ENCODE measurements at places on chromosomes 5 and 9. TPM values are rescaled to one million over a fixed set of nuclear protein-coding genes. Genes with fewer than 3 reads are reported as not detected.

Gene SPINK7
- total RNA-seq = not detected

Gene MYOT
- total RNA-seq = 3.1 TPM

Gene CCDC183
- total RNA-seq = 0.42 TPM

Gene GBA2
- total RNA-seq = 57.7 TPM

Gene MRPL22
- total RNA-seq = 40.9 TPM

Gene WDR70
- total RNA-seq = 23.2 TPM

Gene SPATA31A3
- total RNA-seq = not detected

Gene CAMK2A
- total RNA-seq = 0.29 TPM

Gene ANKHD1
- 90.8 TPM for total RNA-seq

DNA sequence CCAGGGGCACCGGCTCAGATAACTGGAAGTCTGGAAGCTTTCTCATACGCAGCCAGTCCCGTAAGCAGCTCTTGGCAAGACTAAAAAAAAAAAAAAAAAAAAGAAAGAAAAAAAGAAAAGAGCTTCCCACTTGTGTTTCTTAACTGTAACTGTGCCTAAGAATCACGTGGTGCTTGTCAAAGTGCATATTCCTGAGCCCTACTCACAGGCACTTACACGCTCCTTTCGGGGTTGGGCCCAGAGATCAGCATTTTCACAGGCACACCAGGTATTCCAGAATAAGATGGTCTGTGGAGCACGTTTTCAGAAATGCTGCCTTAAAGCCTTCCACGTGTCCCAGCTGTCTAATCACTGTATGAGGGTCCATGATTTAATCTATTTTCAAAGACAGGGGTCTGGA is 22.6 kb upstream of the SH3GL2 start:
- no peak for DNase-seq

- DNase-seq = no peak
Observed at GRCh38 chr9:115757461-115757860, 396.1 kb upstream of the PAPPA start.

- DNase-seq = no peak
Observed at GRCh38 chr9:92180669-92181181, 65.5 kb upstream of the SPTLC1 start.

DNA sequence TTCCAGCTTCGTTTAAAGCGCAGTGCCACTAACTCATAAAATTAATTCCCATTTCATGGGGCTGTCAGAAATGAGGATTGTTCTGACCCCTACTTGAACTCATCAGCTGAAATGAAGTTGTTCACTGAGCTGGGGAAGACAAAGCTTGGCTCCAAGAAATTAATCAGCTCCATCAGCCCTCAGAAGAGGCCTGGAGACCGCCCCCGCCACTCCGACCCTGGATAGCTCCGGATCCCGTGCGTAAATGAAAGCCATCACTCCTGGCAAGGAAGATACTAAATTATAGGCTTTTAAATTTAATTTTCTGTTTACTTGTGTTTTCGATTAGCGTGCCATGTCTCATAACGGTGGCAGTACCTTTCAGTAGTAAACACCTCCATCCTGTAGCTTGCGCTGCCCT is 142.8 kb upstream of the IRX2 start:
- peak; percentile 43 for DNase-seq

- DNase-seq = no peak
Observed at GRCh38 chr9:21244836-21245235, 5.0 kb upstream of the IFNA14 start.

DNA sequence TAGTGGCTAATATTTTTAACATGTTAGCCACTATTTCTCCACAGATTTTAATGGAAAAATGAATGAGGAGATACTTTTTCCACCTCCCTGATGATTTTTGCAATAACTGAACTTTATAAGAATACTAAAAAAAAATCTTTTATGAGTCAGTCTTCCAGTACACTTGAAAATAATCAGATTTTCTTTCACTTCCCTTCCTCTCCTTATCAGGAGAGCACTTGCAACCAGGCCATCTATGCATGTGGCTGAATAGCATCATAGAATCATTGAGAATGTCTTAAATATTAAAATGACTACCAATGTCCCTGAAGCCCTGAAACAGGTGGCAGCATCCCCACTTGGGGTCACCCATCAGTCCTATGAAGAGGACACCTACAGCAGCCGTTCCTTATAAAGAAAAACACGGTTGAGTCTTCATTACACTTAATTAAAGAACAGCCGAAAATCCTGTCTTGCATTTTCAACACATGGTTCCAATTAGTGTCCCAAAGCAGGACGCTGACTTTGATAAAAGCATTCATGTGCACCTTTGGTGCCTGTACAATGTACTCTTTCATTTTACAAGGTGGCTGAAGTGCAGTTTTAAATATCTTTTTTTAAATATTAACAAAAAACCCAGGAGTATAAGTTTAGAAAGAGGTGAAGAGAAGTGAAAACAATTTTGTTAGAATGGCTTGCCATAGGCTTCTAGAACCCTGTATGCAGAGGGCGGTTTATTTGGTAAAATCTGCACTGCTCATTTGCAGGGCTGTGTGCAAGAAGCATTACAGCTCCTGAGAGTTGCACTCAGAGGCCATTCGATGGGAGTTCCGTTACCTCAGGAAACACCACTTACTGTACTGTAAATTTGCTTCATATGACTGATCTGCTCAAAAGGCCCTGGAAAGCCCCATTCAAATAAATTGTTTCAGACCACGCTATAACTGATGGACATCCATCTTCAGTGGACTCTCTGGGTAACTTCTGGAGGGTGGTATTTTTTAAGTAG is 106.9 kb upstream of the VCAN start:
- DNase-seq = no peak

- DNase-seq = no peak
Observed at GRCh38 chr5:5306696-5307095, 115.8 kb upstream of the ICE1 start.

DNA sequence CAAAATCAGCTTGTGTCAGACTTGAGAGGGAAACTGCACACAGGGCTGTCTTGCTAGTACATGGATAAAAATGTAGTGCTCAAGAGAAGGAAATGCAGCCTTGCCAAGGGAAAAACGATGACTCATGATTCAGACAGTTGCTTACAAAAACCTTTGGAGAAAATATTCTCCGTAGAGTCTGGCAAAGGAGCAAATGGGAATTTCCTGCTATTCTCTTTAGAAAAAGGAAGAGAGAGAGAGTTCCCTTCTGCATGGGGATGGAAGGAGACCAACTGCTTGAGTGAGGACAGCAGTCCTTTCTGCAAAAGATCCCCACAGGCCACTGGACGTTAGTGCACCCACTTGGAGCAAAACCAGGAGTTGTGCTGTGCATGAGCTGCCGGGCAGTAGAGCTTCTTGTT is 7.6 kb downstream of the IFNB1 start:
- DNase-seq = peak; percentile 70

DNA sequence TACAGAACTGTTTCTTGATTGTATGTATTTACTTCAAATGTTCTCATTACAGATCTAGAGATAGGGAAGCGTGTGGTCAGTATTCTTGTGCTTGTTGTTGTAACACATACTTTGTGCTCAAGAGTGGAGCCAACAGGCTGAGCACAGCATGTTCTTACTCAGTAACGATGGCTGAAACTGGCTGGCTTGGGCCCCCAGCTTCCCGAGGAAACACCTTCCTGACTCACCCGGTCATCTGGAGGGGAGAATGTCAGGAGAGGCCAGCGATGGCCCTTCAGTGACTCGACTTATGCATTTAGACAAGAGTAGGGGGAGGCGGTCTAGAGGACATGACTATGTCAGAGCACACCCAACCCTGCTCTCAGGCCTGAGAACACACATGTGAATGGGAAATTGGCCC is 25.6 kb downstream of the ZNF474 start:
- peak; percentile 91 for DNase-seq

DNA sequence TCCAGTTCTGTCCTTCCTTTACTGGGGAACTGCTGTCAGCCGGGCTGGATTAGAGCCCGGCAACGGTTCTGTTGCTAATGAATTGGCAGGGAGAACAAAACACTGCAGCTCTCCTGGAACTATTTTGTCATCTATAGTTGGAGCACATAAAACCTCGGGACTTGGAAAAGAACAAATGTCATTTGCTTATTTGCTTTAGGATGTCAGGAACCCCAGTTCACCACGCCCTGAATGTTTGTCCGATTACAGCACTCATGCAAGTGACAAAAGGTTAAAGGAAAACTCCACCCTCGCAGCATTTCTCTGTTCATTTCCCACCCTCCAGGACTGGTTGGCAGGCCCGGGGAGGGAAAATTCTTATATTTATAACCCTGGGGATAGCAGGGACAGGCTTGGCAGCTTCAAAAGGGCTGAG is 66.4 kb upstream of the PLPP1 start:
- peak; percentile 94 for DNase-seq

GRCh38 chr9:89616411-89616810 is 11.6 kb downstream of the GADD45G start:
- no peak for DNase-seq

DNA sequence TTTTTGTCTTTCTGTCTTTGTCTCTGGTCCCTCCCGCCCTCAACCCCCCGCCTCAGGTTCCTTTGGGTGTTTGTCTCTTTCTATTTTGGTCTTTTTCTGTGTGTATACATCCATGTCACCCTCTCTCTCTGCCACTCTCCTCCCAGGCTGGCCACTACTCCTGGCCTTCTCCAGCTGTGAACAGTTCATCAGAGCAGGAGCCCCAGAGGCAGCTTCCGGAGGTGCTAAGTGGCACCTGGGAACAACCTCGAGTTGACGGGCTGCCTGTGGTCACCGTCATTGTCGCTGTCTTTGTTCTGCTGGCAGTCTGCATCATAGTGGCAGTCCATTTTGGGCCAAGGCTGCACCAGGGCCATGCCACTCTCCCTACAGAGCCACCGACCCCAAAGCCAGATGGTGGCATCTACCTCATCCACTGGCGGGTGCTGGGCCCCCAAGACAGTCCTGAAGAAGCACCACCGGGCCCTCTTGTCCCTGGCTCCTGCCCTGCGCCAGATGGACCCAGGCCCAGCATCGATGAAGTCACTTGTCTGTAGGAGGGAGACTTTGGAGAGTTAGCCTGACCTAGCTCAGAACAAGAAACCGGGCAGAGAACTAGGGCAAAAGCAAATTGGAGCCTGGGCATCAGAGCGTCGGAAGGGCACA is 1.7 kb downstream of the SMIM33 start:
- DNase-seq = no peak

DNA sequence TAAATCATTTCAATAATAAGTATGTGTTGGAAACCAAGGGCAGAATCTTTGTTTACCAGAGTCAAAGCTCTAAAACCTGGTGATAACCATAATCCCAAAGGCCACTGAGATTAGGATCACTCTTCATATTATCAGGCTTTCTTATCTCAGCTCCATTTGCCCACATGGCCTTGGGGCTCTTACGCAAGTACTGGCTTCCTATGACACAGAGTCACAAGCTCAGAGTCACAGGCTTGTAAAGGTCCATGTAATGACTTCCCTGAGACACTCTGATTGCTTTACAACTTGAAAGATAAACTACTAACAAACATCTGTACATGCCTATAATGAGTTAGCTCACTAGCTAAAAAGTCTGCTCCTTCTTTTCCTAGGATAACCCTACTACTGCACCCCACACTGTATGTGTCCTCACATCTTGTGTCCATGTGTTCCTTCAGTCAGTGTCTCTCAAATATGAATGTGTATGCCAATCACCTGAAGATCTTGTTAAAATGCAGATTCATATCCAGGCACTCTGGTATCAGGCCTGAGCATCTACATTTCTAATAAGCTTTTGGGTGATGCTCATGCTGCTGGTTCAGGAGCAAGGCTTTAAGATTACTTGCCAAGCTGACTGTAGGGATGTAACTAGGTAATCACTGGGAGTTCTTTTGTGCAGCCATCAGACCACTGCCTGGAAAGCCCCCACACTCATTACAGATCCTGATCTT is 28.4 kb downstream of the SEMA6A start:
- no peak for DNase-seq

DNA sequence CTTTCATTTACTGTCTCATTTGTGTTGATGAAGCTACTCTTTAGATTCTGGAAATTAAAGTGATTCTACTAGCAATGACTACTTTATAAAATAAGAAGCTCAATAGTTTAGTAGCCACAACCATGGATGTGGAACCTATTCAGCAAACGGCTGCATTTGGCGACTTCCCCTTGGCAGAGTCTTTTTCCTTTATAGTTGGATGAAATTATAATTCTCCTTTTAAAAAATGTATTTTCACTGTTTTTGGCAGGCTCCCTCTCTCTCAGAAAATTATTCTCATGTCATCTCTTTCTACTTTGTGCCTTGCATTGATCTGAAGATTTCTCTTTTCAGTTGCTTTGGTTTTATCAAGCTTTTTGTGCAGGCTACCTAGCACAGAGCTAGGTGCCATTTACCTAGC is 50.6 kb upstream of the KCNN2 start:
- DNase-seq = no peak

- DNase-seq = no peak
Observed at GRCh38 chr9:109956717-109957440, 176.9 kb downstream of the PALM2AKAP2 start.

GRCh38 chr5:6516823-6517222 is 68.2 kb downstream of the UBE2QL1 start:
- DNase-seq = no peak

GRCh38 chr9:114065304-114065703 is 12.8 kb downstream of the AMBP start:
- DNase-seq = no peak

DNA sequence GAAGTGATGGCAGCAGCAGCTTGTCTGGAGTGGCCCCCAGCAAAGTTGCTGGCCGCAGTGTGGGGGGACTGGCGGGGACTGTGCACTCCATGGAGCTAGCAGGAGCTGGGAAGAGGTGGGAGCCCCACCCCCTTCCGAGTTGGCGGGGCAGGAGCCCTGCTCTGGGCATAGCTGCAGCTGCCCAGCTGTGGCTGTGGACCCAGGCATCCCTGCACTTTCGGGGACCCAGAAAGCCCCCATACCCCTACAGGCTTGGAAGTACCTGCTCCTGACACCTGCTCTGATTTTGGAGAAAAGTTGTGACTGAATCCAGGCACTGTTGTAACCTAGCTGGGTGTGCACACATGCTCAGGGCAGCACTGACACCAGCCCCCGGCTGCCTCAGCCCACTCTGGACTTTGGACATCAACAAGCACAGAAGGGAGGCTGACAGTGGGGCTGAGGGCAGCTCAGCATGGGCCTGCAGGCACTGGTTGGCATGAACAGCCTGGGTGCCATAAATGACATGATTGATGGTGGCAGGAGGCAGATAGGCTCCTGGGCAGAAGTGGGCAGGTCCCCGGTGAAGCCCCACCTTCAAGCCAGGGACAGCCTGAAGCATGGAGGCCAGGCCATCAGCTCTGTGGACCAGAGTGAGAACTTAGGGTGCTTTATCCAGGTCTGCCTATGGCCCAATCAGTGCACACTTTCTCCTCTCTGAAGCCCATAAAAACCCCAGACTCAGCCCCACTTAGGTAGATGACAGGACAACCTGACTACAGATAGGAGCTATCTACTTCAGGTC is 12.6 kb downstream of the LMBRD2 start:
- DNase-seq = no peak

- DNase-seq = no peak
Observed at GRCh38 chr9:71774920-71775319, 6.6 kb upstream of the CEMIP2 start.

DNA sequence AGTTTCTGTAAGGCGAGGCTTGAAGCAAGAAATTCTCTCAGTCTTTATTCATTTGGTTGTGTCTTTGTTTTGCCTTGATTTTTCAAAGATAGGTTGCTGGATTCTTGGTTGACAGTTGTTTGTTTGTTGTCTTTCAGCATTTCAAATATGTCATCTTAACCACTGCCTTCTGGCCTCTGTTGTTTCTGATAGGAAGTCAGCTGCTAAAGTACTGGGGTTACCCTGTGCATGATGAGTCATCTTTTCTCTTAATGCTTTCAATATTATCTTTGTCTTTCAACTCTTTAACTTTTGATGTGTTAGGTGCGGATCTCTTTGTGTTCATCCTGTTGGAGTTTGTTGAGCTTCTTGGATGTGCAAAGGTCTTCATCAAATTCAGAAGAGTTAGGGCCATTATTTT is 1571.3 kb downstream of the MAT2B start:
- no peak for DNase-seq

All from posterior vena cava (tissue), 2 donors.